ENCODE measurements at places on chromosomes 1 and 21.

GRCh38 chr1:43990271-43991199, 864 bp upstream of the CCDC24 start:
- peak; percentile 28 for DNase-seq

DNA sequence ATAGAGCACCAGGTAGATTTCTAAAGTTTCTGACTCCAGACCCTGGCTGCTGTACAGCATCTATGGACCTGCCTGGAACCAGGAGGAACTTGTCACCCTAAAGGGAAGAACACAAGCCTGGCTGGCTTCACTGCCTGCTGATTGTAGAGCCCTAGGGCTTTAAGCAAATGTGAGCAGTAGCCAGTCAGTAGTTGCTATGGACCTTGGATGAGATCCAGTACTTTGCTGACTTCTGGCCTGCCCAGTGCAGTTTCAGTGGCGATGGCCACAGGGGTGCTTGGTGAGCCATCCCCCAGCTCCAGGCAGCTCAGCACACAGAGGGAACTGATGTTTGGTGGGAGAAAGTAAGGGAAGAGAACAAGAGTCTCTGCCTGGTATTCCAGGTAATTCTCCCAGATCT, 68.4 kb downstream of the ATP6V1G3 start:
- DNase-seq: no peak

- DNase-seq: no peak
Observed at GRCh38 chr1:228370439-228370940, 36.1 kb downstream of the TRIM11 start.

- DNase-seq: no peak
Observed at GRCh38 chr1:37515185-37516034, 844 bp upstream of the MEAF6 start.

DNA sequence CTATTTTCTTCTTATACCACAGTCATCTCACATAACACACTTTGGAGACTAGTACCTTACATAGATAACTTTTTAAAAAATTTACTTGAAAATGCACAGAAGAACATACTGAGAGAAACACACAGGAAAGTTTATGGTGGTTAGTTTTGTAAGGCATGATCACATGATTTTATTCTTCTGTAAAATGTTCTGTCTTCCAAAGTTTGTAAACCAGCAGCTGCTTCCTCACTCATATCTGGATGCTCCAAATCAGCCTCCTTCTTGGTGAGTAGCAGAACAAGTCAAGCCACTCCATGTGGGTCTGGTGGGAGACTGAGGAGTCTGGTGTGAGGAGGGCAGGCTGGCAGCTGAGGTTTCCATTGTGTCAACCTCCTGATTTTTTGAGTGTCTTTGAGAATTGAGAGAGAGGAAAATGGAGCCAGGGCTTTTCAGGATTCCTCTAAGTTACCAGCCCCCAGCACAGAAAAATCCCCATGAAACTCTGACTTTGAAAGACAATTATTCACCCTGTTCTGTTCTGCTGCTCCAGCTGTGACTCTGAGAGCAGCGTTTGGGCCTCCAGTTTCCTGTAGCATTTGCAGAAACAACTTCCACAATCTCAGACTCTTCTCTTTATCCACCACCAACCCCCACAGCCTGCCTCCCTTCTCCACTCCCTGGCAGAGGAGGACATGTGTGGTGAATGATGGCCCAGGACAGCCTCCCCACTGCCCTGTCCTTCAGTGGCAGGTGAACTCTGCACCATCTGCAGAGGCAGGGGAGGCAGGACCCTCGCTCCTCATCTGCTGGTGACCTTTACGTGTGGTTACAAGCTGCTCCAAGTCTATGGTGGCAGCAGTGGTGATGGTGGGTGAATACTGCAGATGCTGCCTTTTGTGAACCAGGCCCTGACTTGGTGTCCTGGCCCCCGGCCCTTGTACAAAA, 82.3 kb downstream of the FCRL5 start:
- DNase-seq: no peak

GRCh38 chr1:104189207-104189606, 439.5 kb downstream of the AMY1C start:
- no peak for DNase-seq

DNA sequence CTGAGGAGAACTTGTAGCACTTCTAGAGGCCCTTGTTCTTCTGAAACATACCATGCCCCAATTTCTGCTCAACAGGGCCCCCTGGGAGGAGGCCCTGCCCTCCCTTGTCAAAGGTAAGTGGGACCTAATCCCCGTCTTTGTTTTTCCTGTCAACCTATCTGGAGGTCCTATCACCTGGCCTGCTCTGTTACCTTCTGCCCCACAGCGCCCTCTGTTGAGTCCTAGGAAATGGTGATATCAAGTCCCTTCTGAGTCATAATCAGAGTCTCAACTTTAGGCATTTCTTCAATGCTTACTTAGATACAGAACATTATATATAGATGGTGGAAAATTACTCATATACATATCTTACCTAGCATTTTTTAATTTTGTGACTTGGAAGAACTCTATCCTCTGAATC, 28.2 kb upstream of the FCRL4 start:
- no peak for DNase-seq

DNA sequence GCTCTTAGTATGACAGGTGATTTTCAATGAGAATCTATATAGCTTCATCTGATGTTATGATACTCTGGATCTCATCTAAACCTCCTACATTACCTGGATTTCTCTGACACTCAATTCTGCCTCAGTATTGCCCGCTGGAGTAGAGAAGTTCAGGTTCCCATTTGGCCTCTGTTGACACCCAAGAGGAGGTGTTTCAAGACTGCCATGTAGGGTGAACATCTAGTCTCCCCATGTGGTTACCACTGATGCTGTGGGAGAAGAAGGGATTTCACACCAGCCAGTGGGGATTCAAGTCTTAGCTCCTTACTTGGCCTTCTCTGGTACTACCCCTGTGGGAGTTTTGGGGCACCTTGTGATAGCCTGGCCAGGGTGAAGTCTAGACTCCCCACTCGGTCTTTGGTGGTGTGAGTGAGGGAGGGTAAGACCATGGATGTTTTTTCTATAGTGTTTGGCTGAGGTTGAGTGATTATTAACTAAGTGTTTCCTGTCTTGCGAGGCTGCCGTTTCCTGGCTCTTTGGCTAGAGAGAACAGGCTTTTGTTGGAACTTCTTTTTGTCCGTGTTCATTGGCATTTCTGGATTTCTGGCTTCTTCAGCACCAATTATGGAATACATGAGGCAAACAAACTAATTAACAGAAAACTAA, 90.7 kb downstream of the RHOU start:
- DNase-seq: no peak

DNA sequence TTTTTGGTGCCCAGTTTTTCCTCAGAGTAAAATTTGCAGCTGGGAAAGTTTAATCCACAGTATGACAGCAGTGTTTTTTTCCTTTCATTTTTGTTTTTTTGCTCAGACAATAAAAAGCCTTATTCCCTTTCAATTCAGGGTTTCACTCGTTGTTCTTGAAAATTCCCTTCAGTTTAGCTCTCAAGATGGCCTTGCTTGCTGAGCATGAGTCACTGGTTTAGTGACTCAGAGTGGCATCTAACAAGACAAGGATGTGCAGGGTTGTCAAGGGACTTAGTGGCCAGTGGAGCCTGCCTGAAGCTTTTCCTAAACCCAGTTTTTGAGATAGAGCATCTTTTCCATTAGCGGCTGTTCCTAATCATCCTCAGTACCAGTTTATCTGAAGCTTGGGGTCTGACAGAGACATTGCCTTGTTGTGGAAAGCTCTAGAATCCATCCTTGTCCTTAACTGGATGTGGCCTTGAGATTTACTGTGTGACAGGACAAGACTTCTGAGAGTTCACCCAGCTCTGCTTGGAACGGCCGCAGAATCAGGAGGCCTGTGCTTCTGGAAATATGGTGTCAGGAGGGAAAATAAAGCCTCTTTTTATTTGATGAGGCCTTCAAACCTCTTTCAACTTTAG, 48.4 kb upstream of the DNAJC6 start:
- DNase-seq: no peak

DNA sequence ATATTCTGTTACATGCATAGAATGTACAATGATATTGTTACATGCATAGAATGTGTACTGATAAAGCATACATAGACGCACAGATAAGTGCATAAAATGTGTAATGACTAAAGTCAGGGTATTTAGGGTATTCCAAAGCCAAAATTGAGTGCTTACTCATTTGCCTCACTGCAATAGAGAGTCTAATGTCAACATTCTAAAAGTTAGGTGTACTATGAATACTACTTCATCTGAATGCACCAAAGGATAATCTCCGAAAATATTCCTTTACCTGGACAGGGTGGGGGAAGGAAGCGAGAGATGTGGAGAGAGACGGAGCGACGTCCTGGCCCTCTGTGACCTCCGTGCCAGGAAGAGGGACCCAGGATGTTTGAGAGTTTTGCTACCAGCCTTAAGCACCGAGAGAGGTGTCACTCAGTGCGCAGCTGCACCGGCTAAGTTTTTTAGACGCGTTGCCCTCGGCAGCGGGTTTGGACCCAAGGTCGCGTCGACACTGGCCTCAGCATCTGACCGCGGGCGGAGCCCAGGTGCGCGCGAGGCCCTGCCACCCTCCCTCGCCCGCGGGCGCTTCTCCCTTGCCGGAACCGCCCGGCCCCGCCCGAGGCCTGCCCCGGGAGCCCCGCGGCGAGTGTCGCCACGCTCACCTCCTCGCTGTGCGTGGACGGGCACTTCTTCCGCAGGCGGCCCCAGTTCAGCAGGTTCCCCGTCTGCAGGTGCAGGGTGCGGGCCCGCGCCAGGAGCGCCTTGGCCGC, 660 bp downstream of the GCLM start:
- peak; percentile 59 for DNase-seq

DNA sequence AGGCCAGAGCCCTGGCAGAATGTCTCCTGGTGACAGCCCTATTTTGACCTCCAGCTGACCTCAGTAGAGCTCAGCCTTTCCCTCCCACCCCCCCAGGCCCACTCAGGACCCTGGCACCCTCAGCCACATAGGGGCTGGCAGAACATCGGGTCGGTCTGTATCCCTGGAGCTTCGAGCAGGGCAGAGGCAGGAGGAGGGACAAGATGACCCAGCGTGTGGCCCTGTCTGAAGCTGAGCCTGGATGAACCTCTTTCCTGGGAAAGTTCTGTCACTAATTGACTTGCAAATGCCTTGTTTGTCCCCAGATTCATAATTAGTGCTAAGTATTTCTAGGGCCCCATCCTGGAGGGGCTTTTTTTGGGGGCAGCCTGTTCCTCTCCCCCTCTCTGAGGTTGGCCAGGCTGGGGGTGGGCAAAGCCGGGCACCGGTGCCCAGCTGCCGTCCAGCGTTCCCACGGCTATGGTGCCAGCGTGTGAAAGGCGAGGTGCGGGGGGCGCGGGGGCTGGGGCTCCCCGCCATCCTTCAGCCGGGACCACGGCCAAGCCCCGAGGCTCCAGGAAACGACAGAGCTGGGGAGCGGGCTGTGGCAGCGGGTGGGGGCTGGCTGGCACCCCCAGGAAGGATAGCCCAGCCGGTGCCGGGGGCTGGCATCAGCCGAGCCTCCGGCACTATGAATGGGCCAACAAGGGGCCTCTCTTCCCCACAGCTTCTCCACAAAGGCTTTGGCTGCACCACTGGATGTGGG, 31.4 kb downstream of the RHBG start:
- DNase-seq: no peak

DNA sequence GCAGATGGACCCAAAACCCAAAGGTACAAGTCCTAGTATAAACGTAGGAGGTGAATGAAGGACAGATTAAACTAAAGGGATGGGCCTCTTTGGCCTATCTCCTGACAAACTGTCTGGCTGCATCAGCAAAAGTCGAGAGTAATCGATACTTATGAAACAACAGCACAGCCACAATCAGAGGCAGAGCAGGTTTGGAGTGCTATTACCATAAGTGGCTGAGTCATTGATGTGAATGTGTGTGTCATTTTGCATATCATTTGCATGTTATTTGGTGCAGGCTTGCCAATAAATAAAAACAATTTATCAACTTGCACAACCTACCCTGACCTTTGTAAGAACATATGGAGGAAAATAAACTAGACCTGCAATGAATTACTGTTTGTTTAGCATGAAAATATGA, 283.1 kb downstream of the NUF2 start:
- no peak for DNase-seq

- no peak for DNase-seq
Observed at GRCh38 chr21:36693489-36694030, 5.4 kb upstream of the SIM2 start.

GRCh38 chr1:156358641-156359040, 10.4 kb upstream of the RHBG start:
- DNase-seq: no peak

DNA sequence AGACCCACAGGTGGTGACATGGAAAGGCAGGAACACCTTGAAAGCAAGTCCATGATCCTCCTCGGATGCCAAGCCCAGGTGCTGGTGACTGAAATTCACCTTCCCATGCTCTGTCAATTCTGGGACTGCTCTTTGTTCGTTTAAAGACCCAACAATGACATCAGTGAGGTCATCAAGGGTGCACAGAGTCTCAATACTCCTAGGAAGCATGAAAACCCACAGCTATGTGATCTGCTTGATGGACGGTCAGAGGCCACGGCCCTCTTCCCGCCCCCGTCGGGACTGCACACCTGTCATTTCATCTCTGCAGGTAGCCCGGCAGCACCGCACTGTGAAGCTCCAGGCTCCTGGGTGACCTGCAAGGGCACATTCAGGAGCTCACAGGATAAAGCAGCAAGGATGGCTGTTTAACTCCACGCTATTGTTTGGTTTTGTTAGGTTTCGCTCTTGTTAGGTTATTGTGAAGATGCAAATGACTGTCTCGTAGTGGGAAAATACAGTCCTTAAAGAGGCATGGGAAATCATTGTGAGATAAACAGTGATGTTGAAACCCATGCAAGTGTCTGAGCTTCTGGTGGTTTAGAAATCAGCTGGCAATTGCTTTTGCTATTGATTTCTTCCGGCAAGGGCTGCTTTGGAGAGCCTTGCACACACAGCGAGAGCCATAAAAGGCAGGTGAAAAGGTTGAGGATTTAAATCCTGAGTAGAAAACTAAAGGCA, 124.8 kb upstream of the AJAP1 start:
- DNase-seq: no peak

DNA sequence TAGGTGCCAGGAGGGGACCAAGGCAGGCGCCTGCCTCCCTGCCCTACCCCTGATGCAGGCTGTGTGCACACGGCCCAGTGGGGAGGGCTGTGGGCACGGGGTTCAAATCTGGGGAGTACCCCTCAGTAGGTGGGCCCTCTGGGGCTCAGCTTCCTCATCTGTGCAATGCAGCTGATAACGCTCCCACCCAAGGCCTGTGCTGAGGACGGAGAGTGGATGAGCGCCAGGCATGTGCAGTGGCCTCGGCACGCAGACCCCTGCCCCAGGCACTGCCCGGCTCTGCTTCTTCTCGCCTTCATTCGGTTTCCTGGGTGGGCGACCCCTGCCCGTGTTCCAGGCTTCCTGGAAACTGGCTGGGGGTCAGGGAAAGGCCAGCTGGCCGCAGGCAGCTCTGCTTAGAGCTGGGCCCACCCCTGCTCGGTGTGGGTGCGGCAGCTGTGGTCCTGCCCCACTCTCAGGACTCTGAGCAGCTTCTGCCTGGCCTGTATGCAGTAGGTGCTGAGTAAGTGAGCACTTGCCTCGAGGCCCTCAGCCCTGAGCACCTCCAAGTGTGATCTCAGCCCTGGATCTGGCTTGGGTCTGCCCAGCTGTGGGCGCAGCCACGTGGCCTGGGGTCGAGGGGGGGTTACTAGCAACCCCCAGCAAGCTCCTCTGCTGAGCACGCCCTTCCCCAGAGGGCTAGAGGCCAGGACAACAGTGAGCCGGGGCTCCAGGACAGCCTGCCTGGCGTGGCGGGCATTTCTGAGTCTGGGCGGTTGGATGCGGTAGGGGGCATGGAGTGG, 11.9 kb upstream of the TNFRSF14 start:
- peak; percentile 73 for DNase-seq
